RWPE2 (cell line): ENCODE measurements at places on chromosomes 3 and 15.

DNA sequence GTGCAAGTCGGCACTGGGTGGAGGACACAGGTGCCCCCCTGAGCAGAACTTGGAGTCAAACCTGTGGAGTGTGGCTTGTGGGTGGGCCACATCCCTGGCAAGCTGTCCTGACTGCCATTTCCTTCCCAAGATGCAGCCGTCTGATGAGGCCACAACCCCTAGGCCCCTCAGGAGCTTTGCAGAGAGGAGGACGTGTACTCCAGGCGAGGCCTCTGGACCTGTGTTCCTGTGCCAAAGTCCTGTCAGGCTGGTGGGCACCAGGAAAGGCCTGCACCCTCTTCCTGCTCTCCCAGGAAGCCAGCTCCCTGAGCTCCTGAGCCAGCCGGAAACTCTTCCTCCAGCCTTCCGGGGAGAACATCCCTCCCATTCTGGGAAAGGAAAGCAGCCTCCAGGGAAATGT, 48.5 kb downstream of the CMTM6 start:
- no peak for DNase-seq

- no peak for DNase-seq
Measured at GRCh38 chr3:5787861-5788488, 600.5 kb downstream of the EDEM1 start.

GRCh38 chr3:186108106-186108940, 566 bp downstream of the ETV5 start:
- DNase-seq: peak; percentile 69

DNA sequence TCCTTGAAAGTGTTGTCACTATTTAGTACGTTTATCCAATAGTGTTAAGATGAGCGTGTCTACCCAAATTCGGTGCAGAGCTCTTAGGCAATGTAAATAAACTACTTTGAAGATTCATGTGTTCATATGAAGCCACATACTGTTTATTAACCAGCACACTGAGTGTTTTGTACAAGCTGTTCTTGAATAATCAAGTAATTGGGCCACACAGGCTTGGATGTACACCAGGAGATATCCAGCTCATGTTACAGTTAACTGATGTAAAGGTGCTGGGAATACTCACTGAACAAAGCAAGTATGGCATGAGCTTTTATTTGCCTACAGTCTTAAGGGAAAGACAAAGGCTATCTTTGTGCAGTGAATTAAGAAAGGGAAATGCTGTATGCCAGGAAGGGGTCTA, 632 bp upstream of the DHX36 start:
- DNase-seq: no peak

DNA sequence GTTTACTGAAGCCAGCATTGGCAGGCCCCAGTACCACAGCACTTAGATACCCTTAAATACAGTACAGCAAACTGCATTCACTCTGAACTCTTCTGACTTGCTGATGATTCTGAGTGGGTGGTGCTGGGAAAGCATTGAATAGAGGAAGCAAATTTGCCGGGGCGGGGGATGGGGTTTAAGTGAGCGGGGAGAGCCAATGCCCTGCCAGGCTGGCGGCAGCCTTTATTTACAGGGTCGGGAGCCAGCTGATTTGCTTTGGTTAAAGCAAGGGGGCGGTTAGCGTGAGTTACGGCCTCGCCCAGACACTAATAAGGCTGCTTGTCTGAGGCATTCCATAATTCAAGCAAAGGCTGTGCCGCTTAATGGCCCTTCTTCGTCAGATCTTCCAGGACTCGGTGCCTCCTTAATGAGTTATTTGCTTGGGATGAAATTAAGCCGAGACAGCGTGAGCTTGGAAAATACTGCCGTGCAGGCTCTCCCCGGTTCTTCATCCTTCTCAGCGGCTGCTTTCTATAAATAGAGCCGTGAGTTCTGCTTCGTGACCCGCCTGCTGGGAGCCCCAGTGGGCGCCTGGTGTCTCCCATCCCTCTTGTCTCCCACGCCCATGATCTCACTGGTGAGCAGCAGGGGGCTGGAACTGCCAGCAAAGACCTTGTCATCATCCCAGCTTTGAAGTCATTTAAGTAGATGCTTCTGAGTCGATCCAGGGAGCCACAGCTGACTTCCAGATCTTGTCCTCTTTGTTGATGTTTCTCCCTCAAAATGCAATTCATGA, 25.8 kb downstream of the SPSB4 start:
- no peak for DNase-seq

DNA sequence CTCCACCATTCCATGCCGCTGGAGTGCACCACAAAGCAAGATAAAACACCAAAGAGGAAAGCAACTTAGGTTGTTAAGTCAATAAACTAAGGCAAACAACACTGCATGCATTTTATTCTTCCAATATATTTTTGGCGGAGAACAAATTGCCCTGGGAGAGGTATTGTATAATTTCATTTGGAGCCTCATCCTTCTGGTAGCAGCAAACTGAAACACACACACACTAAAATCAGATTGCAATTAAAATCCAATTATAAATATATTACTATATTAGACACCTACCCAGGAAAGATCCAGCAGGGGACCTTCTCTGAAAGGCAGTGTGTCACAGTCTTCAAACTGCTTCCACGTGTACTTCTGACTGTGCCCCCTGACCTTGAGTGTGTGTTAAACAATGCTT, 102.3 kb downstream of the RORA start:
- DNase-seq: no peak

DNA sequence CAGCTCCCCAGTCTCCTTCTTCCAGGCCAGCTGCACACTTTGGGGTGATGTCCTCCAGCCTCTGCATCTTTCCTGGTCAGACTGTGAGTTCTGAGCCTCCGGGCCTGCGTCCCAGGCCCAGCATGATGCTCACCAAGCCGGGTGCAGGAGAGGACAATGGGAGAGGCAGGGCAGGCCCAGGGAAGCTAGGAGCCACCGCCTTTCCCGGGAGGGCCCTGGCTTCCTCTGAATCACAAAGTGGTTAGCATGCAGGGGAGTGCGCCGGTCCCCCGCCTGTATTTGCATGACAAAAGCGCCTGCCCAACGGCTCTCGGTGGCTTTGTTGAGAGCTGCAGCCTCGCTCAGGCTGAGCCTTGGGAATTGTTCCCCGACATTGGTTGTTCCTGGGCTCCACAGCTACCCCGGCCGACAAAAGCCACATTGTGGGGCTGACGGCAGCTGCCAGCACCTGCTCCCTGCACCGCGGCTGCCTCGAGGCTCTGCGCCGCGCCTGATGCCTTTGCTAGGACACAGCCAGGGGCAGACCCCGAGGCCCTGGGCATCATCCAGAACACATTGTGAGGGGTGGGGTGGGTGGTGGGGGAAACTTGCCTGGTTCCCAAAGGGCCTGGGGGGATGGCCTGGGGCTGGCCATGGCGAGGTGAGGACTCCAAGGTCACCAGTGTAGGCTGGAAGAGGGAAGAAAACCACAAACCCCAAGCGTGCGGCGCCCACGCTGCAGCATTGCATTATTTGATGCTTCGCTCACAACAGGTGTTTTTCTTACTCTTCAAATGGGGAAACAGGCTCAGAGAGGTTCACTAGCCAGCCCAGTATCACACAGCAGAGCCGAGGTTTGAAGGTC, 20.0 kb upstream of the KLF13 start:
- peak; percentile 85 for DNase-seq

- DNase-seq: no peak
Measured at GRCh38 chr3:16394639-16395038, 118.9 kb downstream of the RFTN1 start.

- DNase-seq: no peak
Measured at GRCh38 chr3:186680869-186681268, 15.1 kb downstream of the HRG start.

DNA sequence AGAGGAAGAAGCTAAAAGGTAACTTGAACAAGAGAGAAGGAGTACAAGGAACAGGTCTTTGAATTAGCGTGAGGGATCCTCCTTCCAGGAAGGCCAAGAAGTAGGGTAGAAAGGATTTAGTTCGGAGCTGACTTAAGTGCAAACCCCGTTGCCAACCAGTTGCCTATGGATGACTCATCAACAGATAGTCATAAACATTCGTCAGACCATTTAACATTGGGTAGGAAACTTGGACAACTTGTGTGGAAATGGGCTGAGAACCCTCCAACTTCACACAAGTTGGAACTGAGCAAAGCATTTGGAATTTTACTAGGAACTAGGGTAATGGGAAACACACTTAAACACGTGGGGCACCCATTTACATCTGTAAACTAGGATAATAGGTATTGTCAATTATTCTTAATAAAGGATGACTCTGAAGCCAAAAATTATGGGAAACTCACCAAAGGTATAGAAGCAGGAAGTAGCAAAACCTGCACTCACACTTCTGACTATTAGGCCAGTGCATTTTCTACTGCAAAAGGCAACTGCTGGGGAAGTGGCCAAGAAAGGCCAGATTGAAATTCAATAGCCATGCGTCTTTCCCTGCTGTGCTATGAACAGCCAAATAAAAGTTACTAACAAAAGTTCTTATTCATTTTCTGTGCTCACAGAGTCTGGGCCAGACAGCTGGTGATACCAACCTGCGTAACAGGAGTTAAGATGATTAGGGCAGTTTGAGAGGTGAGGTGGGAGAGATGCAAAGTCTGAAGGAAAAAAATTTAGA, 174.5 kb upstream of the TMC3 start:
- no peak for DNase-seq

GRCh38 chr3:134799393-134799792, 4.3 kb downstream of the EPHB1 start:
- DNase-seq: no peak

- DNase-seq: no peak
Measured at GRCh38 chr3:123872621-123873020, 11.5 kb downstream of the MYLK start.

GRCh38 chr3:100496711-100497261, 4.4 kb downstream of the TMEM45A start:
- DNase-seq: no peak

DNA sequence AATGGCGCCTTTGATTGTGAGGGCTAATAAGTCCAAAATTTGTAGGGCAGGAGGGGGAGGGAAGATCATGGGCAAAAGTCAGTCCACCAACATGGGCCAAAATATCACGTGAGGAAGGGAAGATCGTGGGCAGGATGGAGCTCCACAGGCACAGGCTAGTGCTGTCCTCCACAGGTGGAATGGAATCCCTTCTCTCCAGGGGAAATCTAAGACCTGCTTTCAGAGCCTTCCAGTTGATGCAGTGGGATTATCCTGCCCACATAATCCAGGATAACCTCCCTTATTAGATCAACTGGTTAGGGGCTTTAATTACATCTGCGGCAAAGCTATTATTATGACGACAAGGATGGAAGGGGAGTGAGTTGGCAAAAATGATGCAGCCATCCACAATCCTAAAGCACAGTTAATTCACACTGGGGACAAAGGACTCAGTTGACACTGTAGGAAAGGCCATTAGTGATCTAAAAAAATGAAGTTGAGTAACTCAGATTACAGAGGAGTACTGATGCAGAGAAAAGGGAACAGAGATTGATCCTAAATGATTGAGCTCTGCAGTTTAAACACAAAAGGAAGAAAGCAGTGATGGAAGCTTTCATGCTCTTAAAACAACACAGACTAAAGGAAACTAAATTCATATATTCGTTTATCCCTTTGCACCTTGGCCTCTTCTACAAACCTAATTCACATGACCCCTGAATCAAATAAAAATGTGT, 159.8 kb downstream of the AKAP13 start:
- no peak for DNase-seq

DNA sequence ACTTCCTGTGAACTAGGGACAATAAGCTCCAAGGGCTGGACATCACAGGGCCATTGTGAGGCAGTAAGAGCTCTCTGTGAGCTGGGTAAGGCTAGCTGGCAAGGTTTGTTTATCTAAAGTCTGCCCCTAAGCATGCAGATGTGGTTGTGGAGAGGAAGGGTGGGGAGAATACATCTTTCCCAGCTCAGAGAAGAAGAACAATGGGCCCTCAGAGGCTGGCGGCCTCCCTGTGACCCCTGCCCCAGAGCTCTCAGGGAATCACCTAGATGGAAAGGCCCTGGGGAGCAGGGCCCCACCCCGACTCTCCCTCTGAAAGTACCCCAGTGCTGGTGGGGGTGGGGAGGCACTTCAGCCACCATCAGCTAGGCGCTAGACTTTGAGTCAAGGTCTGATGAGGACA, 4.3 kb upstream of the AP3B2 start:
- DNase-seq: no peak

DNA sequence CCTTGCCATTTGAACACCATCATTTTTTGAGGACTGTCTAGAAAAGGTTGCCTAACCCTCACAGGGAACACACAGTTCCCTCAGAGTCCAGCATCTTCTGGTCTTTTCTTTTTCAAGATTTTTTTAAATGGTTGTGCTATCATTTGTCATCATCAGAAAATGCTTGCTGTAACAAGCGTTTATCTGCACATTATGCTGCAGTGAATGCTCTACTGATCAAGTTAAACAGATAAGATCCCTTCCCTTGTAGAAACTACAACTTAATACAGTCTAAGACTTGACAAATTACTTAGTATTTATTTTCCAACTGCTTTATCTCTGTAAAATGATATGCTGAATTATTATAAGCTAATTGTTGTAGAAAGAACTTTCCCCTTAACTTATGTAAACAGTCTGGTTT, 11.9 kb upstream of the ALPK3 start:
- no peak for DNase-seq

DNA sequence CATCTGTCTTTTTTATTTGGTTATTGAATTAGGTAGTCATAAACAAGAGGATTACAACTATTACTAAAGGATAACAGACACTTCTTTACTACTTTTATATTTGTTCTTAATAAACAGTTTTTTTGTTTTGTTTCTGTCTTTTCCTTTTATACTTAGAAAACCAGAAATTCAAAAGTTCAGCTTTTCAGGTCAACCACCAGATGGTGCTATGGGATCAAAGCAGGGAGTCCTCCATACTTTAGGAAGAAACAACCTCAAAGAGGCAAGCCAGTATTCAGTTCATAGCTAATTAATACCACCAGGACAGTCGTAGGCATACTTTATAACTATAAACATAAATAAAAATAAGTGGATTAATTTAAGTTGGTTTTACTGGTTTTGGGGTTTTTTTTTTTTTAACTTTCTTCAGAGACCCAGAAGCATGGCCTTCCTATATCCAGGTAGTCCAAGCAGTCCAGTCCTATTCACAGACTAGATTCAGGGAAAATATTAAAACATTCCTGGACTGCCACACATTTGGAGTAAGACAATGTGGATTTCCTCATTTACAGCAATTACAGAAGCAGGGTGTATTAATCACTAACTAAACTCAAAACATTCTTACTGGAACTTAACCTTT, 16.0 kb upstream of the EID1 start:
- no peak for DNase-seq

DNA sequence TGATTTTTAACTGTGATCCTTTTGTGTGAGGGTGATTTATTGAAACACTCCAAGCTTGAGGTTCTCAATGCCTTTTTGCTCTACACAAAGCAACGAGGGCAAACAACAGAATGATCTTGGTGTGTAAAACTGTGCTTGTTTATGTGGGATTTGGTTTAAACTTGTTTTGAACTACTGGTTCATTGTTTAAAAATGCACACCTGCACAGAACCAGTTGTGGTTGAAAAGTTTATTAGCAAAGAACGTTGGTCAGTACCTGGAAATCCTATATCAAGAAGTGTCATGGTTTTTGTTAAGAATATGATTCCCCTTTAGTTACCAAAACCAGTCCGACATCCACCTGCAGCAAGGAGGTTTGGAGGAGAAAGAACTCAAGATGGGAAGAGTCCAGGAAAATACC, 239.4 kb downstream of the WNT5A start:
- no peak for DNase-seq
